ENCODE measurements at places on chromosomes 7 and 10.

GRCh38 chr10:70782746-70783680 lies 2.2 kb downstream of the TBATA start:
- no peak for DNase-seq

- no peak for DNase-seq
Observed at GRCh38 chr7:156496363-156496769, 144.2 kb upstream of the RNF32 start.

GRCh38 chr10:48683868-48684267 lies 805 bp upstream of the WDFY4 start:
- no peak for DNase-seq

DNA sequence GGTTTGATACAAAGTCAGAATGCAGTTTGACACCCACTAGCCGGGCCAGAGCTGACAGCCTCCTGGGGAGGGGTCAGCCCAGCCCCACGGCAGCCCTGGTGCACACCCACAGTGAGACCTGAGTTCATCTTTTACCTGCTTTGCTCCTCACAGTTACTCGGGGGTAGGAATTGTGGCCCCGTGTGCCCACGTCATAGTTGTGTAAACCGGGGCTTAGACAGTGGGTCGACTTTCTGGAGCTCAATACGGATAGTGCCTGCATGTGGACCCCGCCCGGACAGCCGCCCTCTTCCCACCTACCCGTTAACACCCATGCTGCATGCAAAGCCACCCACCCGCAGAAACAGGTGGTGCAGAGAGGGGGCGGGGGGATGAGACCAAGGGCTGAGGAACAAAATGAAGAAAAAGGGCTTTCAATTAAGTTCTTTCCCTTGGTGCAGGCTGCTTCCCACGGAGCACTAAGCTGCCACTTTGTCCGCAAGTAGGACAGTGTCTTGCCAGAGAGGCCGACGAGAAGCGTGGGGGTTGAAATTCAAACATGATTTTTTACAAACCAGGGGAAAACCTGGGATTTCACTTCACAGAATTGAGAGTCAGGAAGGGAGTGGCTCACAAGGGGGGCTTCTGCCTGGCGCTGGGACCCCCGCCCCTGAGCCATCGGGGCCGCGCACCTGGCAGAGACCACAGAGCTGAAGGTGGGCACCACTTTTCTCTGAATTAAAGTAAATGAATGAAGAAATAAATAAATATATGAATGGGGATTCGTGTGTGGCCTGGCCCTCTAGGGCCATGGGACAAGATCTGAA lies 24.6 kb upstream of the FOXL3 start:
- no peak for DNase-seq

DNA sequence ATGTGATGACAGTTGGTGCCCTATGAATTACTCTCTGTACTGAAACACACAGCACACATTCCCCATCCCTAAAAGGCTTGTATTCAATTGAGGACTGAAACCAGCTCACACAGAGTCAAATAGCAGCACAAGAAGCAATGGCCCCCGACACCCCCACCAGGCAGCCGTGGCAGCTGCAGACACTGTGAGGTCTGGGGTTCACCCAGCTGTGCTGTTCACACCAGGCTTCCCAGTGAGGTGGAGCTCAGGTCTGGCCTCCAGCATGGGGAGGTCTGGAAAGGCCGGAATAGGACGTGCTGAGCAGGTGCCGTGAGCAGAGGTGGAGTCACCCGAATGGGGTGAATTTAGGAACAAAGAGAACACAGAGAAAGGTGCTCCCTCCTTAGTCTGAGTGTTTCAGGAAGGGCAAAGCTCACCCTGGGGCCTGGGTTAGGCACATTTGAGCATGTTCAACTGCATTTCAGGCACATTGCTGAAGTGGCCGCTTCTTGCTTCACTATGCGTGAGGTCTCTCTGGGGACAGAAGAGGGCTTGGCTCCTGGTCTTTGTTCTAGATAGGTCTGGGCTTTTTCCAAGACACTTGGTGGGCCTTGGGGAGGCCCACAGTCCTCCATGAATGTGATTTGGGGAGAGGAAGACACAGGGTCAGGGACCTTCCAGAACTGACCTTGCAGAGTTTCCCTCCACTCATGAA lies 41.1 kb downstream of the C10orf120 start:
- DNase-seq = no peak

DNA sequence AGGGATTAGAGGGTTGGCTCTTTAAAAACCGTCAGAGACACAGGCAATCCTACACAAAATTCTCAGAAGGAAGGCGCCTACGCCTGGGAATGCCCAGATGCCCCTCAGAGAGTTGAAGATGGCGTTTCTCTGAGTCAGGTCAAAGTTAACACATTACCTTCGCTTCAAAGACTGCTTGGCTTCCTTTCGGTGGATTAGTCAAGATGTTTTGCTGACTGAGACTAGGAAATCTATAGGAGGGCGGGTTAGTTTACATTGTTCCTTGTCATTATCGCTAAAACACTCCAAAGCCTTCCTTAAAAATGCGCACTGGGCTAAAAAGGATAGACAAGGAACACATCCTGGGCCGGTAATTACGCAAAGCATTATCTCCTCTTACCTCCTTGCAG lies 995 bp upstream of the CFTR start:
- DNase-seq = no peak

All from CMK (cell line).